Immature natural killer cell (primary cell): ENCODE measurements at places on chromosomes 4 and X. TPM values are rescaled to one million over a fixed set of nuclear protein-coding genes. Genes with fewer than 3 reads are reported as not detected.
A peak's percentile ranks its signal among the peaks of the same experiment; 100 is the strongest.

CFP gene
- polyA plus RNA-seq, result 1.3 TPM

CD38 gene
- 33.4 TPM for polyA plus RNA-seq

PLS3 gene
- not detected for polyA plus RNA-seq

USP51 gene
- not detected for polyA plus RNA-seq

AVPR2 gene
- polyA plus RNA-seq, result not detected

STS gene
- polyA plus RNA-seq, result 3.5 TPM

PCDH10 gene
- not detected for polyA plus RNA-seq

MAGEA1 gene
- not detected for polyA plus RNA-seq

FHIP1A gene
- polyA plus RNA-seq, result not detected

C4orf54 gene
- polyA plus RNA-seq, result not detected

COL25A1 gene
- polyA plus RNA-seq, result not detected

MAOB gene
- polyA plus RNA-seq, result not detected

CHRDL1 gene
- polyA plus RNA-seq, result not detected

ARAP2 gene
- polyA plus RNA-seq, result 34.7 TPM

NLGN4X gene
- polyA plus RNA-seq, result not detected

NAA11 gene
- not detected for polyA plus RNA-seq

GRCh38 chr4:139808381-139808807 is 142.8 kb downstream of the MGST2 start:
- peaks cover 4% of the 10 kb centered on the region for H3K36me3 ChIP-seq
- H3K27ac ChIP-seq, result peak overlapping the region; percentile 36
- peaks cover 16% of the 10 kb centered on the region for H3K4me1 ChIP-seq
- H3K27me3 ChIP-seq, result peaks cover 1% of the 10 kb centered on the region
- DNase-seq, result no peak

GRCh38 chrX:110992611-110993010 is 103.4 kb upstream of the PAK3 start:
- no peaks in the 10 kb centered on the region for H3K4me1 ChIP-seq
- H3K27me3 ChIP-seq, result peaks cover 7% of the 10 kb centered on the region
- no peak overlapping the region for H3K27ac ChIP-seq
- H3K36me3 ChIP-seq, result no peaks in the 10 kb centered on the region

GRCh38 chr4:138242076-138242833 is at the start of gene SLC7A11:
Gene SLC7A11 (minus strand): TSS chr4:138242349. CDS start chr4:138242069, 280 bp downstream.
- H3K36me3 ChIP-seq, result no peaks in the 10 kb centered on the region
- no peak within 1 kb of the TSS for H3K27ac ChIP-seq
- no peaks in the 10 kb centered on the region for H3K27me3 ChIP-seq
- peaks cover 15% of the 10 kb centered on the region for H3K4me1 ChIP-seq

- H3K27ac ChIP-seq, result no peak overlapping the region
- no peak for DNase-seq
- H3K27me3 ChIP-seq, result no peaks in the 10 kb centered on the region
- no peak overlapping the region for H3K4me3 ChIP-seq
These were observed 43.6 kb downstream of the TIGD4 start for GRCh38 chr4:152735906-152736305.

DNA sequence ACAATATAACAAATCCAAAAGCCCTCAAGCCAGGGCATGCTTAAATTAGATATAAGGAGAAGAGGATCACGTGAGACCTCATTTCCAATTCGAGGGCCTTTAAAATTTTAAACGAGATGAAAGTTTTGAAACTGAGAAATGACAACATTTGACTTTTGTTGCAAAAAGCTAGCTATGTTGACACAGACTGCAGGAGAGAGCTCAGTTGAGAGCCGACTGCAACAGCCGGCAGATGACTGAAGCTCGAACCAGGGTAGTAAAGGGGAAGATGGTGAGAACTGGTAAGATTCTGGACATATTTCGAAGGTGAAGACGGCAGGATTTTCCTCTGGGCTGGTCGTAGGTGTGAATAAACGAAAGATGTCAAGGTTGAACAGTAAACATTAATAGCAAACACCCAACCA is 773 bp downstream of the PRMT9 start:
- peak; percentile 15 for DNase-seq
- H3K4me1 ChIP-seq, result peaks cover 28% of the 10 kb centered on the region
- peak overlapping the region; percentile 99 for H3K27ac ChIP-seq
- H3K36me3 ChIP-seq, result peaks cover 9% of the 10 kb centered on the region
- peak overlapping the region; percentile 97 for H3K4me3 ChIP-seq

DNA sequence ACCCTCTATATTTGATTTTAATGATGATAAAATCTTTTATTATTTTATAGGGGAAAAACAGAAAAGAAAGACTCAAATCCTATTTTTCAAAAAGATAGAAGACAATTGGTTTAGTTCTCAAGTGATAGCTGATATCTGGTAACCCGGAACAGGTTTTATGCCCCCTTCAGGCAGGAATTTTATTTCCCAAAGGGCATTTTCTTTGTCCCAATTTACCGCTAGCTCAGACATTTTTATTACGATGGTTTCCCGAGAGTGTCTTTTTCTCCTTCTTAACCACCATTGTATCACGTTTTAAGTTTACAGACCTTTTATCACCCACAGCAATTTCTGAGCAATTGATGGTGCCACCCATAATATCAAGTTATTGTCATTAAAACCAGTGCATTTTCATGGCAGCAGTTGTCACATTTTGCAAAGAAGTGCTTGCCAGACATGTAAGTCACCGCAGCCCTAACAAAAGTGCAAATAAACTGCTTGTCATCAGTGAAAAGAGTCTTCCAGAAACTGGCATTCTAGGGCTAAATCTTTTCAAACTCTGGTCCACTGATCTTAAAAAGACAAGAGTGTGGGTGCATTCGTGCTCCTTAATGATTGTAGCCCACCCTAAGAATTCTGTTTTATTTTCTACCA is 204.8 kb upstream of the VCX start:
- no peak for DNase-seq
- H3K36me3 ChIP-seq, result no peaks in the 10 kb centered on the region
- H3K4me3 ChIP-seq, result no peak overlapping the region
- no peaks in the 10 kb centered on the region for H3K4me1 ChIP-seq

DNA sequence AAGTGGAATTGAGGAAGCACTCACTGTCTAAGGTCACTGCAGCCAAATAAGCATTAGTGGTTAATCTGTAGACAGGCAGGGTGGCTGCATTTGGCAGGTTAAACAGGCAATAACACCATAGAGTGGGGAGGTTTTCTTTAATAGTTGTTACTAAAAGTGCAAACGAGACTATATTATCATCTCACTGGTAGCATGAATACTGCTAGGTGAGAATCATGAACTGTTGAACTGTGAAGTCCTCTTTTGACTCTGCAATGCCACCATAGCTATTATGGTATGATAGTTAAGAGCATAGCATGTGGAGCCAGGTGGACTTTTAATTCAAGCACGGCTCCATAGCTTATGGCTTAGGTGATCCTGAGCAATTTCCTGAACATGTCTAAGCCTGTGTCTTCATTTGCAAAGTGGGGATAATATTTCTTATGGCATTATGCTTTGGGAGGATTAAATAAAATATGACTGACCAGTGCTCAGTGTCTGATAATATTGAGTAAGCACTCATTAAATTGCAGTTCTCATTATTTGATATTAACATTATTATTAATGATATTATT is 235.6 kb upstream of the HHIP start:
- H3K27ac ChIP-seq, result no peak overlapping the region
- no peaks in the 10 kb centered on the region for H3K4me1 ChIP-seq
- H3K4me3 ChIP-seq, result no peak overlapping the region
- no peak for DNase-seq

DNA sequence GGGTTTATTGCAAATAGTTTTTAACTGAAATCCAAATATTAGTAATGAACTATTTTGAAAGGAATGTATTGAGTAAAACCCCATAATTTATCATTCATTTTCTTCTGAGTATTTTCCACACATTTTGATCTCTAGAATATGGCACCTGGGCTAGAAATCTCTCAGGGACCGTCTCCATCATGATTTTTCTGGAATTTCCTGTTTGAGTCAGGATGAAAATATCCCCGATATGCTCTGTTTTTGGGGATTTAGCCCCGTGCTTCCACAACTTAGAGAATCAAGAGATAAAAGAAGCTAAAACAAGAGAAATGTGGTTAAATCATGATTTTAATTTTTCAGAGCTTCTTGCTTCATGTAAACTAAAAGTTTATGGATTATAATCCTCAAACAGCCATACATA is 114.2 kb downstream of the SPCS3 start:
- H3K36me3 ChIP-seq, result no peaks in the 10 kb centered on the region
- H3K4me1 ChIP-seq, result no peaks in the 10 kb centered on the region
- H3K27ac ChIP-seq, result no peak overlapping the region
- H3K27me3 ChIP-seq, result no peaks in the 10 kb centered on the region
- DNase-seq, result no peak
- H3K4me3 ChIP-seq, result no peak overlapping the region

GRCh38 chr4:67106861-67107460 is 438.3 kb downstream of the CENPC start:
- H3K36me3 ChIP-seq, result no peaks in the 10 kb centered on the region
- no peaks in the 10 kb centered on the region for H3K27me3 ChIP-seq
- DNase-seq, result no peak
- H3K4me3 ChIP-seq, result no peak overlapping the region

- peaks cover 1% of the 10 kb centered on the region for H3K27me3 ChIP-seq
- no peak overlapping the region for H3K4me3 ChIP-seq
- DNase-seq, result no peak
- H3K27ac ChIP-seq, result no peak overlapping the region
These were observed 5.5 kb downstream of the USO1 start for GRCh38 chr4:75729836-75730235.

GRCh38 chr4:73308286-73308685 is 49.7 kb upstream of the ANKRD17 start:
- no peak overlapping the region for H3K27ac ChIP-seq
- H3K36me3 ChIP-seq, result no peaks in the 10 kb centered on the region
- DNase-seq, result no peak
- no peak overlapping the region for H3K4me3 ChIP-seq
- no peaks in the 10 kb centered on the region for H3K4me1 ChIP-seq

DNA sequence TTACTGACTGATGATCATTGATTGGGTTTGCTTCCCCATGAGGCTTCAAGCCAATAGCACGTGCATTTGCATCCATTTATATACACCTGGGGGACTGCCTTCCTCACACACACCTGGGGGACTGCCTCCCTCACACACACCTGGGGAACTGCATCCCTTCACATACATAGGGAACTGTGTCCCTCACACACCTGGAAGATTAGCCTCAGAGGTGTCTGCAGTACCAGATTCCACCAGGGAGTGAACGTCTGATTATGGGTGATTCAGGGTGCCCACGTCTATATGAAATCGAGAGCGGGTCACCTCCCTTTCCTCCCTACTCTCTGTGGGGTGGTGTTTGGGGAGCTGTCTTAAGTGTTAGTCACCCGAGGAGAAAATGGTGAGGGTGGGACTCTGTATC is 16.9 kb downstream of the CD99 start:
- H3K36me3 ChIP-seq, result no peaks in the 10 kb centered on the region
- no peaks in the 10 kb centered on the region for H3K27me3 ChIP-seq
- H3K4me1 ChIP-seq, result peaks cover 72% of the 10 kb centered on the region
- DNase-seq, result no peak
- peak overlapping the region; percentile 65 for H3K27ac ChIP-seq

GRCh38 chrX:37348971-37349220 is 268 bp upstream of the PRRG1 start:
- peaks cover 4% of the 10 kb centered on the region for H3K27me3 ChIP-seq
- H3K27ac ChIP-seq, result no peak overlapping the region
- H3K36me3 ChIP-seq, result peaks cover 4% of the 10 kb centered on the region
- peak overlapping the region; percentile 9 for H3K4me3 ChIP-seq

- peaks cover 6% of the 10 kb centered on the region for H3K27me3 ChIP-seq
- H3K4me3 ChIP-seq, result no peak overlapping the region
- H3K36me3 ChIP-seq, result no peaks in the 10 kb centered on the region
- DNase-seq, result no peak
- H3K4me1 ChIP-seq, result peaks cover 21% of the 10 kb centered on the region
These were observed 114.4 kb downstream of the PSAPL1 start for GRCh38 chr4:7320206-7320797.

DNA sequence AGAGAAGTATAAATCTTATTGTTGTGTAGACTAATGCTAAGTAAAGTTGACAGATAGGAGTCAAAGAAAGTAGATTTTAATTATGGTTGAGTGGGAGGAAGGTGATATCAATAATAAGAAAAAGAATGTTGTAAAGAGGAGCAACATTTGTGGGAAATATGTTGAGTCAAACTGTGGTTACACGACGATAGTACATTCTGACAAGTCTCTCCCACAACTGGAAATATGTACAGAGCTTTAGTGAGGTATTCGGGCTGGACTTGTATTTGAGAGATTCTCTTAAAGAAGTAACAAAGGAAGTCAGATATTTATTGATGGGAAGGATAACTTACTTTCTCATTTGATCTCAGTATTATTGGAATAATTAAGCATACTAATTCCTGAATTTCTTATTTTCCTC is 525.3 kb upstream of the MAGEB2 start:
- no peaks in the 10 kb centered on the region for H3K4me1 ChIP-seq
- H3K27ac ChIP-seq, result no peak overlapping the region
- no peaks in the 10 kb centered on the region for H3K36me3 ChIP-seq
- no peak for DNase-seq

DNA sequence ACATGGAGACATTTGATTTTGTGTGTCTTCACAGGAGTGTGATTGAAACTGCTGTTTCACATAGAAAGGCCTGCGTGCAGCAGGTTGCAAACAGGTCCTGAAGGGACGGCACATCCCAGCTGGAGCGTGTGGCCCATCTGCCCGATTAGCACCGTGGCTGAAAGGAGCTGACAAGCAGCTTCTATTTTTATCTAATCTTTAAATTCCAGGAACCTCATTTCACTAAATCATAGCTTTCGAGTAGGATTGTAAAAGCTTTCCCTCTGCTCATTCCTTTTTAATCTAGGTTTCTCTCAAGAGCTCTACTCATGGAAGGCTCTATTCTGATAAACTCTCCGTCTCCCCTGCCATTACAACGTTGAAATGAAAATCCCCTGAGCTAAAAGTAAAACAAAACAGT is 106.8 kb downstream of the FSTL5 start:
- DNase-seq, result no peak
- H3K36me3 ChIP-seq, result no peaks in the 10 kb centered on the region
- H3K27me3 ChIP-seq, result no peaks in the 10 kb centered on the region
- no peak overlapping the region for H3K27ac ChIP-seq

DNA sequence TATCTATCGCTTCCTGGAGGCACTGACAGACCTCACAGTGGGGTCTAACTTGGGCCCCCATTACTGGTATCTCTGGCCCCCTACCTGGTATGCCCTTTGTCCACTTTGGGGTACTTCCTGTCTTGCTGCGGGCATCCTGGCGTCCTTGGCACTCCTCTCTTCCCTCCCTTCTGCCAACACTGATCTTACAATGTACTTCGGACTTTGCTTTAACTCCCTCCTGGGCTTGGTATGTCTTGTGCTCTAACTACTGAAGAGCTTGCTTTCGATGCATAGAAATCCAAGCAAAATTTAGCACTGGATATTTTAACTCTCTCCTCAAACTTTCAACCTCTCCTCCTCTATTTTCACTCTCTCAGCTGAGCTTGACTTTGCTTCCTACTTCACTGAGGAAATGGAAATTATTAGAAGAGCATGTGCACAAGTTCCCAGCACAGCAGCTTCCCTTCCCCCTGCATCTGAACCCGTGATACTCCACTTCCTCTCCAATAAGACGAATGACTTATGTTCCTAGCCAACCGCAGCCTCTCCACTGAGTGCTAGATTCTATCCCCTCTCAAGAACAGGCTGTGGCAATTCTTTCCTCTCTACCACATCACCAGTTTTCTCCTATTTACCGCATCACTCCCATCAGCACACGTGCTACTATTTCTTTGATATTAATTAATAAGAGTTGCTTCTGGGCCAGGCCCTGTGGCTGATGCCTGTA is 52.9 kb downstream of the SUPT20HL2 start:
- no peaks in the 10 kb centered on the region for H3K36me3 ChIP-seq
- peak overlapping the region; percentile 16 for H3K4me3 ChIP-seq
- H3K4me1 ChIP-seq, result peaks cover 17% of the 10 kb centered on the region
- peaks cover 9% of the 10 kb centered on the region for H3K27me3 ChIP-seq
- DNase-seq, result no peak
- no peak overlapping the region for H3K27ac ChIP-seq

- no peak within 1 kb of the TSS for H3K27ac ChIP-seq
These were observed at the start of gene PRDM8 for GRCh38 chr4:80196922-80197573. Gene PRDM8 (plus strand): TSS chr4:80197503. CDS start chr4:80200081, 2,578 bp downstream.
